Prostate gland (tissue), 2 donors: ENCODE measurements at places on chromosomes 5 and 9. TPM values are rescaled to one million over a fixed set of nuclear protein-coding genes. Genes with fewer than 3 reads are reported as not detected.
A peak's percentile ranks its signal among the peaks of the same experiment; 100 is the strongest.

DNA sequence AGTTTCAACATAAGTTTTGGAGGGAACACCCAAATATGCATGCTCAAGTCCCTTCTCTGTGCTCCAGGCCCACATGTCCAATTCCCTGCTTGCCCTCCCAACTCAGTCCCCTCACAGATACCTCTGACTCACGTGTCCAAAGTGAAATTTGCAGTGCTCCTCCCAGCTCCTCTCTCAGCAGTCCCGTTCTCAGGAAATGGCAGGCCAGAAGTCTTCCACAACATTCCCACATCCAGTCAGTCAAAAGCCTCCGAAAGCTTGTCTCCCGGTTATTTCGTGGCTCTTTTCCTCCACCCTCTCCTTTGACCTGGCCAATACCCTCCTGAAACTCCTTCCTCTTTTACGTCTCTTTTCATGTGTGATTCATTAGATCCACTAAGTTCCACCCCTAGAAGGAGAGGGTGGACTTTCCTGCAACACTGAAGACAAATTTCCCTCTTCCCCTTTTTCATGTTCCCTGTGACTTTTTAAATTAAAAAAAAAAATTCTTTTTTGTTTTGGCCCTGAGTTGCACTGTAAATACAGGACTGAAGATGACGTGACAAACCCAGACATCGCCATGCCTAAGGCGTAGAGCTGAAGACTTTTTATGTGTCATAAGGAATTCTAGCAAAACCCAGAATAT lies 12.8 kb upstream of the MGAT1 start:
- H3K4me3 ChIP-seq = no peak overlapping the region
- no peaks in the 10 kb centered on the region for H3K36me3 ChIP-seq
- DNase-seq = no peak
- no peaks in the 10 kb centered on the region for H3K4me1 ChIP-seq
- H3K27me3 ChIP-seq = no peaks in the 10 kb centered on the region

DNA sequence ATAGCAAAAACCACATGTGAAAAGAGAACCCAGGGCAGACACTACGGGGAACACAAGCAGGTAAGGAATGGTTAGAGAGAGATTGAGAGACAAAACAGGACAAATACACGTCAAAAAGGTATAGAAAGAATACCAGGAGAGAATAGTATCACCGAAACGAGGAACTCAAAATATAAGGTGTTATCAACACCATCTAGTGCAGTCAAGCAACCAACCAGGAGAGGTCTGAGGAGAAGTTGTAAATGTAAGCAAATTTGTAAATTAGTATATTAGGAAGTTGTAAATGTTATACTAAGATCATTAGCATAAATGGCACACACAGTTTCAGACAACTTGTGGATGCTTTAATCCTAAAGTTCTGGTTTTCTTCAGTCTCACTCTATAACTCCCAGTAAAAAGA lies 355.5 kb downstream of the EBF1 start:
- no peak overlapping the region for H3K27ac ChIP-seq
- DNase-seq = no peak
- no peaks in the 10 kb centered on the region for H3K4me1 ChIP-seq
- H3K36me3 ChIP-seq = no peaks in the 10 kb centered on the region

GRCh38 chr5:112685931-112686330 lies 51.8 kb upstream of the APC start:
- no peak for DNase-seq
- H3K4me3 ChIP-seq = no peak overlapping the region
- H3K27me3 ChIP-seq = no peaks in the 10 kb centered on the region
- no peak overlapping the region for H3K27ac ChIP-seq
- H3K36me3 ChIP-seq = no peaks in the 10 kb centered on the region

- no peak overlapping the region for H3K27ac ChIP-seq
- no peaks in the 10 kb centered on the region for H3K36me3 ChIP-seq
- DNase-seq = no peak
- H3K4me1 ChIP-seq = no peaks in the 10 kb centered on the region
Observed at GRCh38 chr5:139951983-139952382, 91.1 kb downstream of the NRG2 start.

- H3K36me3 ChIP-seq = no peaks in the 10 kb centered on the region
- H3K4me1 ChIP-seq = no peaks in the 10 kb centered on the region
- peak; percentile 24 for DNase-seq
- H3K4me3 ChIP-seq = no peak overlapping the region
- H3K27ac ChIP-seq = peak overlapping the region; percentile 37
Observed at GRCh38 chr5:157384971-157385709, 74.9 kb upstream of the NIPAL4 start.

- no peaks in the 10 kb centered on the region for H3K36me3 ChIP-seq
- no peak overlapping the region for H3K4me3 ChIP-seq
- H3K27ac ChIP-seq = no peak overlapping the region
- no peaks in the 10 kb centered on the region for H3K27me3 ChIP-seq
- no peaks in the 10 kb centered on the region for H3K4me1 ChIP-seq
Observed at GRCh38 chr5:56812110-56812509, 3.2 kb upstream of the MAP3K1 start.

GRCh38 chr5:52769061-52769460 lies 18.7 kb upstream of the ITGA1 start:
- no peaks in the 10 kb centered on the region for H3K36me3 ChIP-seq
- no peaks in the 10 kb centered on the region for H3K27me3 ChIP-seq

DNA sequence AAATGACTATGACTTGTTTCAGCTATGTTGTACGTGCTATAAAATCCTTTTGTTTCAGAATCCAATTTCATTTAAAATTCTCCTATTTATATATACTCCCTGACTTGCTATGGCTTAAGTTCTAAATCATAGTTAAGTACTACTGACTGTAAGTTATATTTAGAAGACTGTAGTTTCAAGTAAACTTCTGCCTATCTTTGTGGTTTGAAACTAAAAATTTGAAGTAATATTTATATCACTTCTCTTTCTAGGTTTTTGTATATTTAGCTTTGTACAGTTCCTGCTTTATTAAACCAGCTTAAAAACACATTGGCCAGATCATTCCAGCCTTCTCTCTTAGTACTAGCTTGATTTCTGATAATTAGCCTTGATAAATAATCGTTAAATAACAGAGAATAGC lies 196.3 kb downstream of the MLLT3 start:
- no peaks in the 10 kb centered on the region for H3K36me3 ChIP-seq
- H3K27ac ChIP-seq = no peak overlapping the region
- H3K4me1 ChIP-seq = no peaks in the 10 kb centered on the region
- H3K27me3 ChIP-seq = no peaks in the 10 kb centered on the region
- H3K4me3 ChIP-seq = no peak overlapping the region

DNA sequence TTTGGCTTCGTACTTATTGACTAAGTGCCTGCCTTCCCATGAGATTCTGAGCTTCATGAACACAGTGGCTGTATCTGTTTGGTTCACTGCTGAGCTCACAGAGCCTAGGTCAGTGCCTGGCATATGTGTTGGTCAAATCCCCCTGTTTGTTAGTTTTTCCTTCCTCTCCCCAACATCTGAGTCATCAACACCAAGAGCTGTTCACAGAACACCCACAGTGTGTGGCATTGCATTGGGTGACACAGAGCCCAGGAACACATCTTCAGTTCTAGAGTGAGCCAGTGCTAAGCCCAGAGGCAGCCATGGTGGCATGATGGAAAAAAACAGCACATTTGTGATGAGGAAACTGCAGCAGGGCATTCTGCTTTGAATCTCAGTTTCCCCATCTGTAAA lies 294.6 kb downstream of the SEC61B start:
- H3K4me1 ChIP-seq = no peaks in the 10 kb centered on the region
- no peaks in the 10 kb centered on the region for H3K36me3 ChIP-seq
- no peak for DNase-seq
- no peaks in the 10 kb centered on the region for H3K27me3 ChIP-seq

DNA sequence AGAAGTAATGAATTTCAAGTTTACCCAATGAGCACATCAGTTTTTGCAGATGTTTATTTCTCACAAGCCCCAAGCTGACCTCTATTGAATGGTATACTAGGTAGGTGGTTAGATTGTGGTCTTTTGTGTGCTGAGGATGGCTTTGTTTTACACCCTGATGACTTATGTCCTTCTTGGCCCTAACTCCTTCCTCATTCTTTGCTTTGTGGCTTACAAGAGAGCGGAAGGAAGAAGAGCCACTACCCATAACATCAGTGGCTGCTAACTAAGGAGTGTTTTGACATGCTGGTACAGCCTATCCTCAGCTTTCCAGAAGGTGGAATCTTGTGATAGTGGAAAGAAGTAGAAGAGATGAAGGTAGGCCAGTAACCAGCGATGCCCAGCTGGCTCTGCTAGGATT lies 85.7 kb upstream of the NTRK2 start:
- no peak overlapping the region for H3K4me3 ChIP-seq
- no peaks in the 10 kb centered on the region for H3K4me1 ChIP-seq
- no peak for DNase-seq
- no peak overlapping the region for H3K27ac ChIP-seq
- no peaks in the 10 kb centered on the region for H3K36me3 ChIP-seq

DNA sequence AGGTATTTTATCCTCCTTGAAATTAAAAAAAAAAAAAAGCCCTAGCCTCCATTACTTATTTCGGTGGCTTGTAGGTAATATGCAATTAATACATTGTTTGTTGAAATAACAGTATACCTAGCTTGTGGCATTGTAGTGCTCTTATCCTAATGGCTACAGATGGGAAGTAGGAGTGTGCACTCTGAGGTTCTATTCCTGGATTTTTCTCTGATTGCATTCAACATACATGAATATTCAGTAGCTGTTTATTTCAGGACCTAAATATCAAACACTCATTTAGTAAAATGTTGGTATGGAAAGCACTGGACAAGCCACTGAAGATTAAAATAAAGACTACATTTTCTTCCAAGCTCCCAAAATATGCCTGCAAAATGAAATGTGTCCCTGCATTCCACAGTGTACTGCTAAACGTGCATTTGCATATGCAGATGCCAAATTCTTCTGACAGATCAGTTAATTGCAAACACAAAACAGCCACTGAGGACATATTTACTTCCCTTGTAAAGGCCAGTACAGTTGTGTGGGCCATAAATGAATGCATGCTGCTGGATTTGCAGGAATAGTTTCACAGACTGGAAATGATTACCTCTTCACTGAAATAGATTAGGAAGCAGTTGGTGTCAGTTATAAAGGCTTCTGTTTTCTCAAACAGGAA lies 826.1 kb downstream of the PRELID2 start:
- no peak for DNase-seq
- no peak overlapping the region for H3K27ac ChIP-seq
- H3K4me3 ChIP-seq = no peak overlapping the region
- no peaks in the 10 kb centered on the region for H3K4me1 ChIP-seq

DNA sequence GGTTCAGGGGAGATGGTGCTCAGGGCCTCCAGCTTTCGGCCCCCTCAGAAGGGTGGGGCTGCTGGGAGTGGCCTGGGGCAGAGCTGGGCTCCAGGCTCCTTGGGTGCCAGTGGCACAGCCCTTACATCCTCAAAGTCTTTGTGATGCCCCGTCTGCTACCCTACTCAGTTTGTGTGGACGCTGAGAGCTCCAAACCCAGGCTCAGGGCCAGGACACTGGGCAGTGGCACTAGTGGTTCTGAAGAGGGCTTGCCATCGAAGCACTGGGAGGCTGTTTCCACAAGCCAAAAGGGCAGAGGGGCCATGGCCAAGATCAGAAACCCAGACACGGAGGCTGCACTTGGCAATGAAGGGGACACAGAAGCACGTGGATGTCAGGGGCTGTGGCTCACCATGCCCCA lies 99.1 kb downstream of the GABBR2 start:
- H3K27ac ChIP-seq = no peak overlapping the region
- H3K27me3 ChIP-seq = no peaks in the 10 kb centered on the region
- no peak for DNase-seq
- H3K4me3 ChIP-seq = no peak overlapping the region
- H3K4me1 ChIP-seq = no peaks in the 10 kb centered on the region
- H3K36me3 ChIP-seq = no peaks in the 10 kb centered on the region

DNA sequence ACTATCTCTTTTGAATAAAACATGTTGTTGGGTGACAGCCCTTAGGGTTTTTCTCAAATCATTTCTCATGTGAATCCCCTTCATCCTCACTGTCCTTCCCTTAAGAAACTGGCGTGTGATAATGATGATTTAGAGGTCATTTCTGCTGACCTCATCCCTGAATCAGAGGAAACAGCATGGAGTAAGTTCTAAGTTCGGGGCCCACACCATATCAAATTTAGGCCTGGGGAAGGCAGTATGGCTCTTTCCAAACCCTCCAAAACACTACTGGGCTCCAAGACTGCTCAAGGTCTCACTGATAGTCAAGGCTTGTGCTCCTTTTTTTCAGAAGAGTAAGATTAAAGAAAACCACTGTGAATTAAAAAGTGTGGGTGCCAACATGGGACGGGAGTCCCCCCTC lies 872 bp upstream of the SMIM3 start:
- no peaks in the 10 kb centered on the region for H3K27me3 ChIP-seq
- no peaks in the 10 kb centered on the region for H3K36me3 ChIP-seq
- peak overlapping the region; percentile 88 for H3K27ac ChIP-seq
- H3K4me1 ChIP-seq = peaks cover 5% of the 10 kb centered on the region
- DNase-seq = no peak
- H3K4me3 ChIP-seq = peak overlapping the region; percentile 68

DNA sequence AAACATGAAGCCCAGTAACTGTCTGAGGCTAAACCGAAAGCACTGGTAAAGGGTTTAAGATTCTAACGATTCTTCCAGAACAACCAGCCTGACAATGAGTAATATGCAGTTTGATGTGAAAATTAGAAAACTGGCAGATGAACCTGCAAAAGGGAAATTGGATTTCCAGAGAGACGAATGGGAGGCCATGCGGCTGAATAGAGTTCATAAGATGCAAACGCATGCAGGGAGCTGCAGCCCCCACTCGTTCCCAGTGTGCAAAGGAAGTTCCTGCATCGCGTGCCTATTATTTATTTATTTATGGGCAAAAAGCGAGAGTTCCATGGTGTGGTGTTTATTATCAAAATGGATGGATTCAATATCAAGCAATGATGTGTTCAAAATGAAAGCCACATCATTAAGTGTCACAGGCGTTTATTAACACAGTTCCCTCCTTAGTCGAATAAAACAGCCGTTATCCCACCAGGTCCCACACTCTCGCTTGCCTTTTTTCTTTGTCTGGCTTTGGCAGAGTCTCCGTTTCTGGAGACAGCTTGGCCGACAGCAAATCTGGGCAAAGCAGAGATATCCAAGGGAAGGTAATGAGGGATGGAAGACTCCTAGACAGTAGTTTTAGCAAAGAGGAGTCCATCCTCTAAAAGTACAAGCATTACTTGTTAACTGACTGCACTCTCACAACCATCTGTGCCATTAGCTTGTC lies 451.4 kb downstream of the KDM4C start:
- no peak for DNase-seq
- no peaks in the 10 kb centered on the region for H3K27me3 ChIP-seq
- no peak overlapping the region for H3K27ac ChIP-seq
- H3K4me3 ChIP-seq = no peak overlapping the region
- no peaks in the 10 kb centered on the region for H3K36me3 ChIP-seq

GRCh38 chr9:131773911-131774379 lies 34.1 kb upstream of the RAPGEF1 start:
- peak; percentile 31 for DNase-seq
- H3K36me3 ChIP-seq = no peaks in the 10 kb centered on the region
- H3K4me3 ChIP-seq = no peak overlapping the region
- no peaks in the 10 kb centered on the region for H3K4me1 ChIP-seq

Gene MAP3K1
- total RNA-seq = 40.6 TPM

Gene EGFLAM
- 4.1 TPM for total RNA-seq

Gene SPINK13
- total RNA-seq = not detected

Gene SGCD
- 3.2 TPM for total RNA-seq

Gene CHMP5
- 84.2 TPM for total RNA-seq

Gene SLC36A2
- not detected for total RNA-seq

Gene HTR1A
- total RNA-seq = 1.2 TPM

Gene PCDHGB4
- total RNA-seq = 9.9 TPM

Gene DRD1
- 0.77 TPM for total RNA-seq

Gene TAF1L
- 2.0 TPM for total RNA-seq

Gene C9
- total RNA-seq = not detected

Gene SPATA31C1
- total RNA-seq = not detected

Gene TLX3
- total RNA-seq = not detected

Gene ALDH1A1
- 427 TPM for total RNA-seq
